Fibroblast of the aortic adventitia (primary cell): ENCODE measurements at places on chromosomes 13 and 19.
A peak's percentile ranks its signal among the peaks of the same experiment; 100 is the strongest.

DNA sequence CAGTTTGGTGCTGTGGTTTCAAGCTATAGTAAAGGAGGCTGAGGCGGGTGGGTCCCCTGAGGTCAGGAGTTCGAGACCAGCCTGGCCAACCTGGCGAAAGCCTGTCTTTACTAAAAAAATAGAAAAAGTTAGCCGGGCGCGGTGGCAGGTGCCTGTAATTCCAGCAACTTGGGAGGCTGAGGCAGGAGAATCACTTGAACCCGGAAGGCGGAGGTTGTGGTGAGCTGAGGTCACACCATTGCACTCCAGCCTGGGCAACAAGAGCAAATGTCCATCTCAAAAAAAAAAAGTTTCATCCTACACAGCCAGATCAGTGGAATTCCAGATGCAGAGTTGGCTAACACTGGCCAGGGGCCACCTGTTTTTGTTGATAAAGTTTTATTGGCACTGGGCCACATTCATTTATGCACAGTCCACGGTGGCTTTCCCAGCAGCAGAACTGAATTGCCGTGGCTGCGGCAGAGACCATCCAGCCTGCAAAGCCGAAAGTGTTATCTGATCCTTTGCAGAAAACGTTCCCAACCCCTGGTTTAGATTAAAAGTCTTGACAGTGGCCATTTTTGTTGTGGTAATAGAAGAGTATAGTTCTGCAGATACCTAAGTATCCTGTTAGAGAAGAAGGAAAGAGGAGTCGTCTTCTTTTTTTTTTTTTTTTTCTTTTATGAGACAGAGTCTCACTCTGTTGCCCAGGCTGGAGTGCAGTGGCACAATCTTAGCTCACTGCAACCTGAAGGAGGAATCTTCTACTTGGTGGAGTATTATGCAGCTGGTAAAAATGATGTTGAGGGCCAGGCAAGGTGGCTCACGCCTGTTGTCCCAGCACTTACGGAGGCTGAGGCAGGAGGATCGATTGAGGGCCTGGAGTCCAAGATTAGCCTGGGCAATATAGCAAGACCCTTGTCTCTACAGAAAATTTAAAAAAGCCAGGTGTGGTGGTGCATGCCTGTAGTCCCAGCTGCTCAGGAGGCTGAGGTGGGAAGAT lies 8.7 kb downstream of the NCLN start:
- DNase-seq, result no peak

- no peak for DNase-seq
Observed at GRCh38 chr19:45462174-45462573, 5.6 kb upstream of the FOSB start.

DNA sequence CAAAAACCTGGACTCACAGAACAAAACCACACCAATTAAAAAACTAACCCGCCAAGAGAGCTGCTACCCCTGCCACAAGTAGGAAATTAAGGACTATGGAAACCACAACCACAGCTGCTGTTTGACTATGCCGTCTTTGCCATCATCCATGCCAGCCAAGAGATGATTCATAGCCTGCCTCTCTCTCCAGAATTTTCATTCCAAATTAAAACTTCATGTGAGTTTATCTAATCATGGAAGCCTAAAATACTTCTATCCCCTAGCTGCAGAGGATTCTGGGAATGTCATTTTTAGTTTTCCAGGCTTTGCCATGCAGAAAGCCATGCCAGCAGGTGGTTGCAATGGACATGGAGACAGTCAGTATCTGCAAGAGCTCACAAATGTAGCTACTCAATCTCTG lies 27.6 kb upstream of the GTF2F2 start:
- peak; percentile 23 for DNase-seq

DNA sequence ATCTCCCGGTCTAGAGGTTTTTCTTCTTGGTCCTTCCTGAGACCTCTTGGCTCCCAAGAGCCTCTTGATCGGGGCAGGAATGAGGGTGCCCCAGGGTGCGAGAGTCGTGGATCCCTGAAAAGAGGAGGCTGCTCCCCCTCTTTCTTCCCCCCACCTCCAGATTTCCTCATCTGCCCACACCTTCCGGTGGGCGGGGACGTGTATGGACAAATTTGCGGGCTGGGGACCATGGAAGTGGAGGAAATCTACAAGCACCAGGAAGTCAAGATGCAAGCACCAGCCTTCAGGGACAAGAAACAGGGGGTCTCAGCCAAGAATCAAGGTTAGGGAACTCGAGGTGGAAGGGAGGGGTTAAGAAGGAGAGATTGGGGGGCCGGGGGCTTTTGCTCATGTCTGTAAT lies at the start of gene MCEMP1:
MCEMP1 (plus strand) TSS at position 237 of the 400 bp plus-strand sequence; CDS start at position 268, 31 bp downstream.
- DNase-seq, result no peak

- DNase-seq, result no peak
Observed at GRCh38 chr19:48918071-48918470, 15.4 kb upstream of the DHDH start.

- no peak for DNase-seq
Observed at GRCh38 chr19:51018745-51019543, 565 bp downstream of the KLK10 start.

DNA sequence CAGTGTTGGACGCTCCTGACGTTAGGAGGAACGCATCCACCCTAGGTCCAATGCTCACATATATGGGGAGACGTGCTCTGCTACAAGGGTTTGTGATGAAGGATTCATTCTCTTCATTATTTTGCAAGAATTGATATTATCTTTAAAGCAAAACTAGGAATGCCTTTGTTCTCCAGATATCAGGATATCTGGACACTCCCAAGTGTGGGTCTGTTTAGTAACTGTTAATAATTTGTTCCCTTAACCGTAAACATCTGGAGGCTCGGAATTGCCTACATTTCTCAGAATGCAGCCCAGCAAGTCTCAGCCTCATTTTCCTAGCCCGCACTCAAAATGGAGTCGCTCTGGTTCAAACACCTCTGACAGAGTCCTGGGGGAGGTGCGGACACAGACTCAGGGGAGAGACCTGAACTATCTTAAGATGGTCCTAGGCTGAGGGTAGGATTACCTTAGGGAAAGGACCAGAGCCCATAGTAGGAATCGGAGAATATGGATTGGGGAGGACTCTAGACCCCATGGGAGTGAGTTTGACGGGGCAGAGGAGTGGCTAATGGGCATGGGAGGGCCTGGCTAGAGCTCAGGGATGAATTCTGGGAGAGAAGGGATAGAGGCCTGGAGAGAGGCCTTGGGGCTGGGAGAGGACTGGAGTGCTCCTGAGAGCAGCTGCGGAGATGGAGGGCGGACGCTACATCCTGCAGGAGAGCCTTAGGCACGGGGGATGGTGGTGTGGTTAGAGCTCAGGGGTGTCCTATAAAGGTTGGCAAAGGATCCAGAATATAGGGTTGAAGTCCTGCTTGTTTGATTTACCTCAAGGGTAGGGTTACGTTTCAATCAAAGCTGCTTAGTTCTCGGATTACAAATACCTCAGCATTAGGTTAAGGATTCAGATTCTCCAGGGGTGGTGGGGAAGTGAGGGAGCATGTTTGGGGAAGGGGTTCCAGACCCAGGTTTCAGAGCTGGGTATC lies 43.2 kb downstream of the ZNF331 start:
- no peak for DNase-seq

DNA sequence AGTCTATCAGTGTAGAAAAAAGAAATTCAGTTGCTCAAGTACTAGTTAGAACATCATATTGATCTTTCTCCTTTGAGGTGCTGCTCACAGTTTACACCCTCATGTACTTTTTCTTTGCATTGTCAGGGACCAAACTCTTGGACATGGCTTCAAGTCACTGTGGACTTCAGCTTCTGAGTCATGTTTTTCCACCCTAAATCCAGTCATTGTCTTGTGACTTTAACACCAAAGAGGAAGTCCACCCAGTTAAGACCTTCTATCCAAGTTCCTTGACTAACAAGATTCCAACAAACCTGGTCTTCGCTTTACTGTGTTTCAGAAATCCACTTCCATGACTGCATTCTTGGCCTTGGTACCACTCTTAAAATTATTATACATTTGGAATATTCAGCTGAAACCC lies 206.7 kb upstream of the ARGLU1 start:
- no peak for DNase-seq

GRCh38 chr13:25207291-25207810 lies 35.3 kb upstream of the AMER2 start:
- DNase-seq, result no peak
